Esophagus muscularis mucosa (tissue), 4 donors: ENCODE measurements at places on chromosomes 1 and 21. TPM values are rescaled to one million over a fixed set of nuclear protein-coding genes. Genes with fewer than 3 reads are reported as not detected.

- no peak for DNase-seq
These were observed 74.0 kb upstream of the GPR88 start for GRCh38 chr1:100463791-100464424.

DNA sequence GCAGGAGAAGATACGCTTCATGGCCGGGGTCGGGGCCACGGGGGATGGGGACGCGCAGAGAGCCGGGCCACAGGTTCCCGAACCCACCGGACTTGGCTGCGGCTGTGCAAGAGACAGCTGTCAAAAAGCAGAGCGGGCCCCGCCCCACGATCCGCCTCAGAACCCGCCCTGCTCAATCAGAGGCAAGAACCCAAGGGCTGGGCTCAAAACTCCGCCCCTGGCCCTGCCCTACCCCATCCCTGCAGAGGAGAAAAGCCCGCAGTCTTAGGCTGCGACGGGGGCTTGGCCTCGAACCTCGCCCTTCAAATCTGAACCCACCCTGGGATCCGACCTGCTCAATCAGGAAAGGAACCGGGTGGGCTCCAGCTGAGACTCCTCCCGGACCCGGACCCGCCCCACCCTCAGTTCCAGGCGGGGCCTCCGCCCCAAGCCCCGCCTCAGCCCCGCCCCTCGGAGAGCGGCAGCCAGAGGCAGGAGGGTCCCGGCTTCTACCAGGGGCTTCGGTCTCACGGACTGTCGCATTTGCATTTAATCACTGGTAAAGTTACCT lies at the start of gene ANKRD35:
Gene ANKRD35, minus strand, starts transcription at position 129 of the 550 bp plus-strand sequence. Its CDS starts 108 bp downstream, at position 21.
- DNase-seq, result peak; percentile 95

DNA sequence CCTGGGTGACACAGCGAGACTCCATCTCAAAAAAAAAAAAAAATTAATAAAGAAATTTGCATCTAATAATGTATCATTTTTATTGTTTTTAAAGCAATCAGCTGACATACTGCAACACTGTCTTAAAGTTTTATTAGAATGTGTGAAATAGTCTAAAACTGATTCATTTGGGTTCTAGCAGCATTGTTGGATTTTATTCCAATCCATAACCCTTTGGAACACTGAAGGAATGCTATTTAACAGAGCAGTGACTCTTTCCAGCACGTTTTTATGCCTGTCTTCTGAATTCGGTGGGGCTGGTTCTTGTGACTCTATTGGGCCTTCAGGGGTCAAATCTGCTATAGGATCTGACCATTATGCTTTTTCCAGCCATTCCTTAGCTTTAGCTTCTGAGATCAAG lies 18.2 kb upstream of the FMO4 start:
- DNase-seq, result no peak

DNA sequence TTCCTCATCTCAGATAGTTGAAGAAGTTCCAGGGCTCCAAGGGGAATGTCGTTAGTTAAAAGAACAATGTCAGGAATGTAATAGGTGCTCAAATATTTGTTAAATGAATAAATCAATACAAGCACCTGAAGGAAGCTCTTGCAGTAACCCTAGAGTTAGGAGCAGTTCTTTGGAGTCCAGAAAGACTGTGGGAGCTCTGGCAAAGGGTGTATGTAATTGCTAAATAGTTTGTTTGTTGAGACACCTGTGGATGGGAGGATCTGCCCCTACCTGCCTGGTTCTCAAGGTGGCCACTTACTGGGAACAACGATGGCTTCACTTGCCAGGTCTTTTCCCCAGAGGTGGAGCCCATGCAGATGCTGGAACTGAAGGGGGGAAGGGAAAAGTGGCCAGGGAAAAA lies 27.5 kb upstream of the JUN start:
- no peak for DNase-seq

Gene PPP1R12B
- 804 TPM for total RNA-seq

Gene TRNP1
- total RNA-seq, result 50.3 TPM

Gene KRTAP12-2
- total RNA-seq, result not detected
